ENCODE measurements at places on chromosomes 12 and 14. TPM values are rescaled to one million over a fixed set of nuclear protein-coding genes. Genes with fewer than 3 reads are reported as not detected.

Gene SPRYD3
- 9.0 TPM for total RNA-seq

Gene PMEL
- 2.6 TPM for total RNA-seq

Gene SERPINA1
- 10.6 TPM for total RNA-seq

Gene KDM5A
- total RNA-seq, result 32.6 TPM

Gene TAS2R43
- total RNA-seq, result 0.96 TPM

Gene LRFN5
- total RNA-seq, result under 0.01 TPM

Gene MVK
- total RNA-seq, result 41.8 TPM

Gene GLT1D1
- not detected for total RNA-seq

Gene OTOGL
- total RNA-seq, result not detected

Gene EML1
- total RNA-seq, result 11.3 TPM

Gene CLEC6A
- not detected for total RNA-seq

Gene DPF3
- 0.85 TPM for total RNA-seq

Gene MOAP1
- total RNA-seq, result 20.0 TPM

Gene NFE2
- total RNA-seq, result under 0.01 TPM

Gene ADAM21
- total RNA-seq, result 0.64 TPM

Gene RTL1
- not detected for total RNA-seq

Gene HOXC10
- total RNA-seq, result 2.2 TPM

Gene LTBR
- 121 TPM for total RNA-seq

Gene CFAP251
- 16.4 TPM for total RNA-seq

Gene MTHFD1
- 33.0 TPM for total RNA-seq

Gene RNASE7
- total RNA-seq, result 36.1 TPM

Gene SIX6
- not detected for total RNA-seq

Gene WNT5B
- 0.43 TPM for total RNA-seq

Gene KERA
- total RNA-seq, result not detected

Gene MANSC1
- total RNA-seq, result 0.24 TPM

Gene CABP1
- not detected for total RNA-seq

Gene KRT83
- under 0.01 TPM for total RNA-seq

Gene PSMA6
- 270 TPM for total RNA-seq

Gene NAV3
- total RNA-seq, result 5.8 TPM

Gene RAD9B
- 0.21 TPM for total RNA-seq

Gene PLEKHG7
- not detected for total RNA-seq

Gene SLC6A12
- not detected for total RNA-seq

Gene AICDA
- total RNA-seq, result 0.48 TPM

Gene CHFR
- 30.5 TPM for total RNA-seq

Gene GPRC5D
- not detected for total RNA-seq

Gene TMTC1
- total RNA-seq, result 16.6 TPM

Gene SLC16A7
- 13.9 TPM for total RNA-seq

Gene LRP1-AS
- not detected for total RNA-seq

Gene KRT77
- total RNA-seq, result not detected

Gene GLS2
- total RNA-seq, result 3.1 TPM

Gene IL25
- total RNA-seq, result not detected

Gene CRACR2A
- 0.43 TPM for total RNA-seq

Gene BCL11B
- 5.1 TPM for total RNA-seq

Gene RPL10L
- not detected for total RNA-seq
